ENCODE measurements at places on chromosomes 4 and X. TPM values are rescaled to one million over a fixed set of nuclear protein-coding genes. Genes with fewer than 3 reads are reported as not detected.

The FBXL5 gene
- total RNA-seq, result 110 TPM

The ARSJ gene
- 36.2 TPM for total RNA-seq

The MBNL3 gene
- 1.8 TPM for total RNA-seq

The CENPE gene
- 14.5 TPM for total RNA-seq

The DMD gene
- total RNA-seq, result 18.1 TPM

The ZIC3 gene
- total RNA-seq, result not detected

The NAA11 gene
- 0.06 TPM for total RNA-seq

The ERVMER34-1 gene
- not detected for total RNA-seq

The MGARP gene
- 52.5 TPM for total RNA-seq

The VCX3B gene
- total RNA-seq, result not detected

The ZDHHC15 gene
- 3.7 TPM for total RNA-seq

The MECP2 gene
- total RNA-seq, result 18.0 TPM

The CYP2U1 gene
- total RNA-seq, result 9.0 TPM

The CT45A1 gene
- not detected for total RNA-seq

The ADGRA3 gene
- 9.8 TPM for total RNA-seq

The LDOC1 gene
- 8.8 TPM for total RNA-seq

The RAB41 gene
- total RNA-seq, result not detected

The MTNR1A gene
- total RNA-seq, result not detected

The CSAG1 gene
- not detected for total RNA-seq

The LUZP4 gene
- not detected for total RNA-seq

The CITED1 gene
- not detected for total RNA-seq

The CFAP47 gene
- total RNA-seq, result not detected

The NSUN7 gene
- not detected for total RNA-seq

The PLXNA3 gene
- 22.1 TPM for total RNA-seq

The CLDN2 gene
- not detected for total RNA-seq

The SMIM10L2A gene
- 0.12 TPM for total RNA-seq

The CT83 gene
- not detected for total RNA-seq

The SPANXA1 gene
- not detected for total RNA-seq

The ITGB1BP2 gene
- 24.3 TPM for total RNA-seq

The DTHD1 gene
- not detected for total RNA-seq

The GABRQ gene
- total RNA-seq, result not detected

The CENPI gene
- total RNA-seq, result 14.1 TPM

The RELL1 gene
- total RNA-seq, result 70.4 TPM

Measured in aortic smooth muscle cell (primary cell).